ENCODE measurements at places on chromosomes 2 and 18. TPM values are rescaled to one million over a fixed set of nuclear protein-coding genes. Genes with fewer than 3 reads are reported as not detected.

RBM44 gene
- total RNA-seq = 0.14 TPM

NEU2 gene
- not detected for total RNA-seq

WDR54 gene
- total RNA-seq = 45.3 TPM

SAG gene
- total RNA-seq = not detected

PLCL1 gene
- 0.33 TPM for total RNA-seq

All from mammary epithelial cell (primary cell).